ENCODE measurements at places on chromosomes 7 and 10. TPM values are rescaled to one million over a fixed set of nuclear protein-coding genes. Genes with fewer than 3 reads are reported as not detected.
A peak's percentile ranks its signal among the peaks of the same experiment; 100 is the strongest.

DNA sequence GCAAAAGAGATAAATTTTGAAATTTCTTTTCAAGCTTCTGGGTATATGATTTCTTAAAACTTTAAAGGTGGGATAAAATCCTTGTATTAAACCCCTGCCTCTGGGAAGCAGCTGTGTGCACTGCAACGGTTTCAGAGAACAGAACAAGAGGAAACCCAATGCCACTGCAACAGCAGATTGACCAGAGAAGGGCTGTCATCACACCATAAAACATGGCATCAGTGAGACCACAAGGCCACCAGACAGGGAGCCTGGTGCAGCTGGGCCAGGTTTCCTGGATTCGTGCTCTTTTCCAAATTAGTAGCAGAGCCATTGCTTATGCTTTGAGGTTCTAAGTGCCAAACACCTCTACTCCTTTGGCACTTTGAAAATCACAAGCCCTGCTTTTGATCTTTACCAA lies 152.4 kb downstream of the PRPF18 start:
- DNase-seq: no peak

GRCh38 chr10:60817398-60817805 lies 39.1 kb downstream of the CDK1 start:
- DNase-seq: no peak

DNA sequence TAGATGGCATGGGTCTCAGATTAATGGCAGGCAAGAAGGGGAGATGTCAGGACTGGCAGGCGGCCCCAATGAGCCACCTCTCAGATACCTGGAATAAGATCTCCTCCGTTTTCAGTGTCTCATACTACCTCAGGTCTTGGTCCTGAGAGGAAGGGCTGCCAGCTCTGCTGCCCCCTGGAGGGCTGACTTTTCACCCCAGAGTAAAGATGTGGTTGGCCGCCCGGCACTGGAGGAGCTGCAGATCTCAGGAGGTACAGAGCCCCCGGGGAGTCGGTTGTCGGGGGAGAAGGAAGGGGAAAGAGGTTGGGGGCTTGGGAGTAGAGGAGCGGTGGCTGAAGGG lies 642 bp upstream of the COL13A1 start:
- DNase-seq: peak; percentile 88

DNA sequence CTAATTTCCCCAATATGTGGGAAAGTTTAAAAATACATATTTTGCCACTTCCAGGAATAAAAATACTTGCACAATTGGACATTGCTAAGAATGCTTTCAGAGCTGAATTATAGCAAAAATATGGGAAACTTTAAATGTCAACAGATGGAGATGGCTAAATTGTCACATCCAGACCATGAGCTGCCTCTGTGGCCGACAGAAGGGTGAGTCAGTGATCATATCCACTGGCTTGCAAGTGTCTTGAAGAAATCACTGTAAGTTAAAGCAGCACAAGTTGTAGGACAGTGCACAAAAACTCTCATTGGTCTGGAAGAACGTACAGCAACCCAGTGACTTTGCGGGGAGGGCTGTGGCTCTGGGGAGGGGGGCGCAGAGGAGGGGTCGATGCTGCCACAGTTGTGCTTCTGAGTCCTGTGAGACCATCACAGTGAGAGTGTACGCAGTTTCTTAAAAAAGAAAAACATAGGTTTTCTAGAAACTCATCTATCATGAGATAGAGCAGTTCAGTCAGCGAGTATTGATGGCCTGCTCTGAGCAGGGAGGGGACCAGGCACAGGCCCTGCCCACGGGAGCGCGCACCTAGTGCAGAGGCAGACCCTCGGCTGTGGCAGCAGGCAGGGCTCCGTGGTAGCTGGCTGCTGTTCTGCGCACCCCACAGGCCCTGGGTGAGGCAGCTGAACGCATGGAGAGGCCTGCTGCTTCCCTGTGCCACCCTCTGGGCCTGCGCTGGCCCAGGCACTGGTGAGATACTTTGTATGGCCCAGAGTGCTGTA lies 25.5 kb downstream of the LRRC27 start:
- no peak for DNase-seq

DNA sequence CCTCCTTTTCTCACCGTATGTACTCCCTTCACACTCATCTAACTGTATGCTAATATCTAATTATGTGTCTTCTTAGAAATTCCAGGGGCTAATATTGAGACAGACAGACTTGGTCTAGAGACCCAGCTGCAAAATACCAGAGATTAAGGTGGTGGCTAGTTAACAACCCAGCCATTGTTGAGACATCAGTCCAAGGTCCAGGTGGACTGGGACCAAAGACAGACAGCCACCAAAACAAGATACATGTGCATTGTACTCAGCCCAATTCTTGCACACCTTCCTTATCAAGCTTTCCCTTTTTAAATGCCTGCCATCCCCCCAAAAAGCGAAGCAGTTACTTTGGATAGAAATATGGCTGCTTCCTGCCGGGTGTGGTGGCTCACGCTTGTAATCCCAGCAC lies 43.3 kb upstream of the LRRN3 start:
- no peak for DNase-seq

GRCh38 chr7:142308326-142308725 lies 50.5 kb upstream of the PRSS58 start:
- DNase-seq: no peak

DNA sequence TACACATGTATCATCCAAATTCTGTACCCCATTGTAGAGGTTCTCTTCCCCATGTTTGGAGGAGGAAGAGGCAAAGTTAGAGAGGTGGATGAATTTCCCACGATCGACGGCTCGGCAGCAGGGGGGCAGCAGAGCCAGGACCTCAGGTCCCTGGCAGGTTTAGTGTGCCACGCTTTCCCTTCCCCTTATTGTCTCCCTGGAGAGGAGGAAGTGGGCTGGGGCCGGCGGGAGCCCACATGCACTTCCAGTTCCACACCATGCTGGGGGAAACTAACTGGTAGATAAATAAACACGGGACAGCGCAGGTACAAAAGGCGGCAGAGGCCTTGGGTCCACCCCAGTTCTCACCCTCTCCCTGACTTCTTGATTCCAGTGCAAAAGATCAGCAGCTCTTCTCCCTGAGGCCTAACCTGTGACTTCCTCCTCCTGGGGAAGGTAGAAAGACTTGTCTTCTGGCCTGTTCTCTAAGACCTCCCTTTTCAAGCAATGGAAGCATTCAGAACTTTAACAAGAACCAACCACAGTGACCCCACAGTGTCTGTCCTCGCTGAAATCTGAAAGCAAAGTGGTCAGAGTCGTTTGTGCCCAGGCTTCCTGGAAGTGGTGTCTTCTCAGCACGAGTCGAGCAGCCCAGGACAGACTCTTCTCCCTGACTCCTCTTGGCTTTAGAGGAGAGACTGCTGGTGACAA lies 30.5 kb upstream of the SRGN start:
- peak; percentile 40 for DNase-seq

DNA sequence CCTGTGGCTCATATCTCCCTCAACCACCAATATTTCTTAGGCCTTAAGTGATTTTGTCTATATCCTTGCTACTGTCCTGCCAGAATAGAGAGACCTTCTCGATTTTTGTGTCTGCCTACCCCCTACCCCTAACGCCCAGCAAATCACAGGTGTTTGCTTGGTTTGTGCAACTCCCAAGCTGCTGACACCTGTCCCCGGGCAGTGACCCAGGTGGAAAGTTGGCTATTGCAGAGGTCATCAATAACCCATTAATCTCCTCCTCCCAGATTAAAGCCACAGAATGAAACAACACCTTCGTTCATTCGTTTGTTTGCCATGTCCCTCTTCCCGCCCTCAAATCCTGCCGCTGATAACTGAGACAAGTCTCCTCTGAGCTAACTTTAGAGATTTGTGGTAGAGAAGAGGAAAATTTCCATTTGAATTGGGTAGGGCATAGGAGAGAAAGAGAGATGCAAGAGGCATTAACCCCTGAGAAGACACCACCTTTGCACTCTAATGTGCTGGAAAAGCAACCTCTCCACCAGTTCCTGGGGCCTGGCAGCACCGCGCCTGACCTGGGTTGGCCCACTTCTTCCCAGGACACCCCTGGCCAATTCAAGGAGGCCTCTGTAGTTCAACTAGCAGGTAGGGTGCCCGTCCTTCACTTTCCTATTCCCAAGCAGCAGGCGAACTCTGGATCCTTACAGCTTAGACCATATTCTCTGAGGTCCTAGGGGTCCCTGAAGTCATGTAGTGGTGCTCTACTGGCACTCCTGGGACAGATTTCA lies 3.0 kb downstream of the NEUROG3 start:
- no peak for DNase-seq

DNA sequence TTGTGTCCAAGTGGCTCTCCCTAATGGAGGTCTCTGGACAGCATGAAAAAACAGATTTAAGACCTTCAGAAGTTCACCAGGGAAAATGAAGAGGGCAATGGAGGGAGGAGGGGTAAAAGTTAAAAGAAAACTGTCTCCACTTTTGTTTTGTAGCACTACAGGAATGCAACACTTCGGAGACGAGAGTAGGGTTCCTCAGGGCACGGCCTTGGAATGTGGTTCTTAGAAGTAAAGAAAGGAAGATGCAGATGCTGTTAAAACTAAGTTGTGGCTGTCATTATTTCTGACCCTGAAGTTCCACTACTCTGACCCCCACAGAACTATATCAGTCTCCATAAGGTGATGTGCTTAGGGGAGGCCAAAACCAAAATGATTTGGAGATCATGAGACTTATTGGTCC lies 335.1 kb downstream of the XPNPEP1 start:
- DNase-seq: no peak

DNA sequence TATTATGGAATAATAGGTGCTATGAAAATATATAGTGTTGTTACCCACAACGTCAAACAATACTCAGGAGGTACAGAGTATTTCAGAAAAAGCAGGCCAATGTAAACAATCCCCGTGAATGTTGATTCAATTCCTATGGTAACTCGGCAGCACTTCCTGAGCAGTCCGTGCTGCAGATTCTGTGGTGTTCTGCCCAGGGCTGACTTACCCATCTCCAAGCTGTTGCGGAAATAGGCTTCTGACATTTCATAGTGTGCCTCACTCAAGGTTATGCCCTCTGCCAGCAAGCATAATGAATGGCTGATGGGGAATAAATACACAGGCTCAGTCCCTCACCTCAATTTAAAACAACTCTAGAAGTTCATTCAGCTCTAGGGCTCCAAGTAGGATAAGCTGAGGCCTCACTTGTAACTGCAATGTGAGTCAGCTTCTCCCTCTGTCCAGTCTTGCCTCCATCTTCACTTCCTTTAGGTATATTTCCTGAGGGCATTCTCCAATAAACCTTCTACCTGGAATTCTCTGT lies 177.6 kb downstream of the GNAI1 start:
- peak; percentile 42 for DNase-seq

- DNase-seq: no peak
Measured at GRCh38 chr7:139673230-139673629, 104.6 kb downstream of the HIPK2 start.

GRCh38 chr7:134966691-134967090 lies 19.6 kb upstream of the AGBL3 start:
- DNase-seq: no peak

DNA sequence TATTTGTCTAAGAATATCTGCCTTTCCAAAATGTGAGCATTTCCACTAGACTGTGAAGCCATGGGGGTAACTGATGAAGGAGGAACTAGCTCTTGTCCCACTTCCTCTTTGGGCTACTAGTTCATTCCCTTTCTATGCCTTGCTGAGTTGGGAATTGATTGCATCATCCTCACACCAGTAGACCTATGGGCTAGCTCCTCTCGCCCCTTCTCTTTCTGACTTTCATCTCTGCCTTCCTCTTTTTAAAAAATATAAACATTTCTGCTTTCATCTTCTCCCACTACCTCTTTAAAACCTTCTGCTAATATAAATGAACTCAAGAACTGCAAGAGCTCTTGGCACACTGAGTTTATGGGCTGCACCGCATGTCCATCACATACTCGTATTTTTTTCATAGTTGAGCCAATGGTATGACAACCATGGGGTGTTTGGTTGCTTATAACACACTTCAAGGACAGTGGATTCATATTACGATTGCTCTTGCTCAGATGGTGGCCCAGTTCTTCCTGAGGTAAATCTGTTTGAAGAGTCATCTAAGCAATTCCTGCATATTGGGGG lies 182.0 kb downstream of the REEP3 start:
- DNase-seq: no peak

DNA sequence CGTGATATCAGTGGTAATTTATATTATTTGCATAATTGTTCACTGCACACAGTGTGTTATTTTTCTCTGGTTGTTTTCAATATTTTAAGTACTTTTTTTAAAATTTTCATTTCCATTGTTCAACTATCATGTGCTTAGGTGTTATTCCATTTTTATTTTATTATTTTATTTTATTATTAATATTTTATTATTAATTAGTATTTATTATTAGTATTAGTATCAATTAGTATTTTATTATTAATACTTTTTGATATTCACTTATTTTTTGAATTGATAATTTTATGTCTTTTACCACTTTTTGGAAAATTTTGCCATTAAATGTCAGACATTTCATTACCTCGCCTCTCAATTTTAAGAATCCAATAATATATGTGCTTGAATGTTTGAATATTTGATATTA lies 593.8 kb upstream of the GRM3 start:
- DNase-seq: no peak

DNA sequence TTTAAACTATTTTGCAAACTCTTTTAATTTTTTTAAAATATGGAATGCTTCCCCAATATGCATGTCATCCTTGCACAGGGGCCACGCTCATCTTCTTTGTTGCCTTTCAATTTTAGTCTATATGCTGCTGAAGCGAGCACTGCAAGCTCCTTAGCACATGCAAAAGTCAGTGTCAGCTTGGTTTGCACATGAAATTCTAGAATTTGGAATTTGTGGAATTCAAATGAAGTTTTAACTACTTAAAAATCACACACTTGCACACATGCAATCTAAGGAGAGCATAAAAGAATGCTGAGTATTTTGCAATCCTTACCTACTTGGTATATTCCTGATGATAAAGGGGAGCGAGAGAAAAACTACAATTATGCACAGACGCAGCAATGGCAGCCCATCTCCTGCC lies 78.3 kb upstream of the ATP6V0A4 start:
- DNase-seq: no peak

- no peak for DNase-seq
Measured at GRCh38 chr7:151814400-151815009, 62.4 kb downstream of the PRKAG2 start.

DNA sequence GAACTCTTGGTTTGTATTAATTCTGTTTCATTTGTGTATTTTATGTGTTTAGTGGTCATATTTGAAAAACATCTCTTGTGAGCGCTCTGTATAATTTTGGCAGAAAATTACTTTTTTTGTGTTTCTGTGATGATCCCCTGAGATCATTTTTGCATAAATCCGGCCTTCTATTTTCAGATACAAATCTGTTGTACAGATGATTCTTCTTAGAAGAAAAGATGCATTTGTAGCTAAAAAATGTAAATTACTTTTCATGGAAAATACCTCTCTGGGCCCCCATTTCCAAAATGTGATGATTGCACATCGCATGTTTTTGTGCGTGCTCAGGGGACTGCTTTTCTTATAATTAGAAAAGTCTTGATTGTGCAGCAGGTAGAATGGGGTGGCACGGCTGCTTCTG lies 395.4 kb downstream of the LRMDA start:
- no peak for DNase-seq

- DNase-seq: no peak
Measured at GRCh38 chr7:109178342-109178741, 608.7 kb downstream of the DNAJB9 start.

The TRPV5 gene
- not detected for total RNA-seq

The INMT gene
- total RNA-seq: 1.4 TPM

The MAT1A gene
- total RNA-seq: 0.64 TPM

The MYH16 gene
- not detected for total RNA-seq

The PIK3AP1 gene
- total RNA-seq: 9.0 TPM

The OR6B1 gene
- not detected for total RNA-seq

The CPA4 gene
- not detected for total RNA-seq

The PDK4 gene
- total RNA-seq: 0.23 TPM

The CLDN4 gene
- total RNA-seq: 1.6 TPM

Data from endothelial cell (in vitro differentiated cells).